ENCODE measurements at places on chromosomes 3 and 15. TPM values are rescaled to one million over a fixed set of nuclear protein-coding genes. Genes with fewer than 3 reads are reported as not detected.
A peak's percentile ranks its signal among the peaks of the same experiment; 100 is the strongest.

DNA sequence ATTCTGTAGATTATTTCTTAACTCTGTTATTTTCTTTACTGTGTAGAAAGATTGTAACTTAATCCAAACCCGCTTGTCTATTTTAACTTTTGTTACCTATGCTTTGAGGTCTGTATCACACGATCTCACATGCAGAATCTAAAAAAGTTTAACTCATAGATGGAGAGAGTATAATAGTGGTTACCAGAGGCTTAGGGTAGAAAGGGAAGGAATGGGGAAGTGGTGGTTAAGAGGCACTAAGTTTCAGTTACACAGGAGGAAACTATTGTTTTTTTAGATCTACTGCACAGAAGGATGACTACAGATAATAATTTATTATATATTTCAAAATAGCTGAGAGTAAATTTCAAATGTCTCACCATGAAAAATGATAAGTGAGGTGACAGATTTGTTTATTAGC is 515.2 kb downstream of the RSL24D1 start:
- no peak for DNase-seq

DNA sequence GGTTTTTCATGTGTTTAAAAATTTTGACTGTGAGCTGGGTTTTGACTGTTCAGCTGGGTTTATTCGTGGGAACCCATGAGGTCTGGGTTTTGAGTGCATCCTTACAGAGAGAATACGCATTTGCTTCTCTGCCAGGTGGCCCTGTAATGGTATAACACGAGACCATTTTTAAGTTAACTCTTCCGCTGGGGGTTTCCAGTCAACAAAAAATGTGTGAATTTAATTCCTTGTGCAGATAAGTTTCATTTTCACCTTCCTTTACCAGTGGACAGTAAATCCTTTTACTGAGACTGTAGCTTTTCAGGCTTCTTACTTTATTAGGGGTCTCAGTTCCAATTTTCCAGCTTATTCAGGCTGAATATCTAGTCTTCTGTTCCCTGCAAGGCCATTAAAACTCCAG is 149.6 kb downstream of the OPA1 start:
- DNase-seq, result no peak

GRCh38 chr3:10614168-10614567 is 108.8 kb upstream of the ATP2B2 start:
- DNase-seq, result no peak

DNA sequence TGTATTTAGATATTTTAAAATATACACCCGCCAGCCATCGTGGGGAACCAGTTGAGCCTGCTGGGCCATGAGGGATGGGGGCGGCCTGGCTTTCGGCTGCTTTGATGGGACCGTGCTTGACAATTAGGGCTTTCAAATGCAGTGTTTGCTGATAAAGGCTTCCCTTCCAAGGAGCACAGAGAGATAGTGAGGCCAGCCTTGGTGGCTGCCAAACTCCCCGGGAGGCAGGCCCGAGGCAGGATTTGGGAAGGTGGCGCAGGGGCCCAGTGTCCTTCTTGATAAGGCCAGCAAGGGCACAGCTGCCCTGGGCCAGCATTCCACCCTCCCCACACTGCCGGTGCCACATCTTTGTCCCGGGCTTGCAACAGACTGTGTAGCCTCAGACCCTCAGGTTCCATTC is 75.6 kb downstream of the LINGO1 start:
- no peak for DNase-seq

DNA sequence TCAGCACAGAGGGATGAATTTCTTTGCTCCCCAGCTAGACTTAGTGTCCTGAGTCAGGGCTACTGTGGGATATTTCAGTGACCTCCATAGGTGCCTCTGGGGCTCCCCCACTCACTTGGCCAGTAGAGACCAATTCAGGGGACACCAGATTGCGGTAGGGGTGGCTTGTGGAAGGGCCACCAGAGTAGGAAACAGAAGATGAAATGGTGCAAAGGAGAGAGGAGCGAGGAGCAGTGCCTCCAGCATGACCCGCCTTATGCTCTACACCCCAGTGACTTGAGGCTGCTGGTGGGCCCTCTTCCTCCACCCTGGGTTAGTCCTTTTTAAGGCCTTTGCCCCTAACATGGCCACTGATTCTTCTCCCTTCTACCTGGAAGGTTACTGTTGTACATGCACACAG is 2.5 kb downstream of the AEN start:
- no peak for DNase-seq

The CNBP gene
- 265 TPM for total RNA-seq

GRCh38 chr15:79041601-79042168 is 48.9 kb downstream of the RASGRF1 start:
- no peak for DNase-seq

DNA sequence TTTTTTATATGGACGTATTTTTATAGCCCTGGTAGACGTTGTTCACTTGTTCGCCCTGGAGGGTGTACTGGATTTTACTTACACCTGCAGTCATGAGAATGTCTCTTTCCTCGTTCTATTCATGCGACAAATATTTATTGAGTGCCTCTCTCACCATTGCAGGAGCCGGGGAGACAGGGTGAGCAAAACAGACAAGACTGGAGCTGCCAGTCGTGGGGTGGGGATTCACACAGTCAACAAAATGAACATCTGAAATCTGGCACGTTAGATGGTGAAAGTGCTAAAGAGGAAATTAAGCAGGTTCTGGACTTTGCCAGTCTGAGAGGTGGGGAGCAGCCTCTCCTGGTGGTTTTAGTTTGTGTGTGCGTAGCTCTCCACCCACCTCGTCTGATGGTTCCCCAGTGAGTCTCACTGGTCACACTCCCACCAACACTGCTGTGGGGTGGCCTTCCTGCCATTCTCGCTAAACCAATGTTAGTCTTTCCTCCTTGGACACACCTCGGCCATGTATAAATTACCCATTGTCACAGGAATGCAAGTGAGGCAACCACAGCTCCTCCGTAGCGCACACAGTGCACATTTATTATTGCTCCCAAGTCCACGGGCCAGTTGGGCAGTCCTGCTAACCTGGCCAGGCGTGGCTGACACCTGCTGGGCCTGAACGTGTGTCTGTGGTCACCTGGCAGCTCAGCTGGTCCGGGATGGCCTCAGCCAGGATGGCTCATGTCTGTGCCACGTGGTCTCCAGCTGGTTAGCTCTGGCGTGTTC is 31.5 kb downstream of the FBLN2 start:
- DNase-seq, result peak; percentile 69

The UMPS gene
- total RNA-seq, result 35.6 TPM

- no peak for DNase-seq
Measured at GRCh38 chr3:192805711-192806110, 78.4 kb upstream of the FGF12 start.

The DUOXA2 gene
- not detected for total RNA-seq

GRCh38 chr3:182814419-182815062 is 21.2 kb downstream of the ATP11B start:
- no peak for DNase-seq

The SAMD7 gene
- not detected for total RNA-seq

DNA sequence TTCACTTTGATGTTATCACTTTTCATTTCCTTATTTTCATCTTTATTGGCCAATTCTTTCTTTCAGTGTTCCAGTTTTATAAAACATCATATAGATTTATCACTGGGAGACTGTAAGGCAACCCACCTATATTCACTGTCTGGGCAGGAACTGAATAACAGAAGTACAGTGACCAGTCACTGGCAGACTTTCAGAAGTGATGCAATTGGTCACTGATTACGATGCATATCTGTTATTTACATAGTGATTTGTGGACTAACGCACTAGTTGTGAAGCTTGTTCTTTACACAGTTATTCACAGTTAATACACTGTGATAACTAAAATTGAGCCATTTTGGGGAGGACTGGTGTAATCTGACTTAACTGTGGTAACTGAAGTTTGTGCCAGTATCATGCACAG is 190.2 kb upstream of the DPH6 start:
- DNase-seq, result no peak

DNA sequence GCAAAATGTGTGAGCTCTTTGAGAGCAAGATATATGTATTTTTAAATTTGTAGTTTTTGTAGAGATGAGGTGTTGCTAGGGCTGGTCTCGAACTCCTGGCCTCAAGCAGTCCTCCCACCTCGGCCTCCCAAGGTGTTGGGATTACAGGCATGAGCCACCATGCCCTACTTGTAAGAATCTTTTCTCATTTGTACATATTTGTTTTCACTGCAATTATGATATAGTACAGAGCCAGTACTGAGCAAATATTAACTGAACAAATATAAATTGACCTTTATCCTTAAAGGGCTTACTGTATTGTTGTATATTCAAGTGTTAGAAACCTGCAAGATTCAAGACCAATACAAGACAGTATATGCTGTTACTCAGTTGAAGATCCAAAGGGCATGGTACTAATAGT is 53.4 kb downstream of the GTF2E1 start:
- no peak for DNase-seq

The KNL1 gene
- total RNA-seq, result 16.2 TPM

GRCh38 chr3:57464011-57464410 is 80.1 kb downstream of the DNAH12 start:
- DNase-seq, result peak; percentile 4

The LRRC3B gene
- not detected for total RNA-seq

The EPHA6 gene
- 1.2 TPM for total RNA-seq

The ATP13A4 gene
- 0.22 TPM for total RNA-seq

DNA sequence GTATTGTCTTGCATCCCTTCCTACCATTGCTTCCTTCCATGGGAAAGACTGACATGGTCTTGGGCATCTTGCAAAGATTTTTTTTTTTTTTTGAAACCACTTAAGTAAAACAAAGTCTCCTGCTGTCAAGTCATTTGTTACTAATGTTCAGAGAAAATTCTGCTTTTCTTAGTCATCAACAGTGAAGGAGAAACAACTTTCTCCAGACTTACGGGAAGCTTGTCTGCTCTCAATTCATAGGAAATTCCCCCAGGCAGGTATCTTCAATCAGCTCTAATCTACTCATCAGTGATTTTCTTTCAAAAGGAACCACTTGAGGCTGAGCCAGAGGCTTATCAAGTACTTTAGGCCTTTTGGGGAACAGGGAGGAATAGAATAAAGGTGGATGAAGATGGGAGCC is 15.9 kb upstream of the DRD3 start:
- DNase-seq, result no peak

- no peak for DNase-seq
Measured at GRCh38 chr15:77418966-77419835, 703 bp downstream of the PEAK1 start.

Data from PC-9 (cell line).